CD4-positive, alpha-beta T cell treated with Interleukin-15 for 4 hours (primary cell): ENCODE measurements at places on chromosomes 6 and 20.

- no peak for DNase-seq
These were observed 33.7 kb upstream of the PAQR8 start for GRCh38 chr6:52328303-52328662.

DNA sequence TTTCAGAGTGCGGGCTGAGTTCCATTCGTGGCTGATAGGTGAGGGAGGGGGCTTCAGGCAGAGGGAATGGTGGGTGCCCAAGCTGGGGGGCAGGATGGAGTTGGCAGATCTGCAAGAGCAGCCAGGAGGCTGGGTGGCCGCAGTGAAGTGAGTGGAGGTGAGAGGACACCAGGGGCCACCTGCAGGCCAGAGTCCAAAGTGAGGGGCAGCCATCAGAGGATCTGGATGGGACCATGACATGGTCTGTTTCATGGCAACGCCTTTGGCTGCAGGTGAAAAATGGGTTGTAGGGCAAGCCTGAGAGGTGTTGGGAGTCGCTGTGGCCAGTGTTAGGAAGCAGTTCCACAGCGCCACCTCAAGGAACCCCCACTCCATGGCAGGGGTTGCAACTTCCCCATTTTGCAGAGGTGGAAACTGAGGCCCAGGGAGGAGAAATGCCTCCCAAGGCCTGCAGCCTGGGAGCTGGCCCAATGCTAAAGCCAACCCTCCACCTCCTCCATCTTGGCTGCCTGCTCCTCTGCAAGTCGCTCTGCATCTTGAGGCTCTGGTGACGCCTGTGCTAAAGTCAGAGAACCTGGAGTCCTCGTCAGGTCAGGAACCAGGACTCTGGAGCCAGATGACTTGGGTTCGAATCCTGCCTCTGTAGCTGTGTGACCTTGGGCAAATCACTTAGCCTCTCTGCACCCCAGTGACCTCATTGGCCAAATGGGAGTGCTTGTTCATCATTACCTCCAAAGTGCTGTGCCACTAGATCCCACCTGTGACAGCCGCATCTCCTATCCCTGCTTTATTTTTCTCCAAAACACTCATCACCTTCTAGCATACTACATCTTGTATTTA, 153.8 kb downstream of the CEBPB start:
- DNase-seq, result no peak

DNA sequence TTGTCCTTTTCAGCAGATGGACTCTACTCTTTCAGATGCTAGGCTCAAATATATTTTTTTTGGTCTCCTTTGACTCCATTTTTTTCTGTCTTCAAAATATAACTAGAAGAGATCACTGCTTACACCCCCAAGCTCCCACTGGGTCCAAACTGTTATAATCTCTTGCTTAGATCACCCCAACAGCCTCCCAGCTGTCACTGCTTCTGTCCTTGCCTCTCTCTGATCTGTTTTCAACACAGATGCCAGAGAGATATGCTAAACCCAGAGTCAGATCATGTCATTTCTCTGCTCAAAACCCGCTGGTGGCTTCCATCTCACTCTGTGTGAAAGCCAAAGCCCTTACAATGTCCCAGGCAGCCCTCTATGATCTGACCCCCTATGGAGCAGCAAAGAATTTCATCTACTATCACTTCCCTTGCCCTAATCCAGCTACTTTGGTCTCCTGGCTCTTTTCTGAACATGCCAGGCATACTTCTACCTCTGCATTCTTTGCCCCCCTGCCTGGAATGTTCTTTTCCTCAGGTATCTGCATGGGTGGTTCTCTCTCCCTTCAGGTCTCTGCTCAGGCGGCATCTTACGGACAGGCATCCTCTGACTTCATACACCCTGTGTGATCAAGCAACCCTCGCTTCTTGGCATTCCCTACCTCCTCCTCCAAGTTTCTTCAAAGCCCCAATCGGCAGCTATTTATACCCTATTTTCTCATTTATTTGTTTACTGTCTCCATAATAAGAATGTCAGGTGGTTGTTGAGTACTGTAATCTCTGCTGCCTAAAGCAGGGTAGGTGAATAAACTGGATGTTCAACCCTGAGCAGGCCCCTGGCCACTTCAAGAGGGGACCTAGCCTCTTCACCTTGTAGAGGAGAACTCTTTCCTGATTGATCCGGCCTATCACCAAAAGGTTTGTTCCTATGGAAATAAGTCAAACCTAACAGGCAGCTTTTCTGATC, 43.6 kb upstream of the SLC4A11 start:
- no peak for DNase-seq

DNA sequence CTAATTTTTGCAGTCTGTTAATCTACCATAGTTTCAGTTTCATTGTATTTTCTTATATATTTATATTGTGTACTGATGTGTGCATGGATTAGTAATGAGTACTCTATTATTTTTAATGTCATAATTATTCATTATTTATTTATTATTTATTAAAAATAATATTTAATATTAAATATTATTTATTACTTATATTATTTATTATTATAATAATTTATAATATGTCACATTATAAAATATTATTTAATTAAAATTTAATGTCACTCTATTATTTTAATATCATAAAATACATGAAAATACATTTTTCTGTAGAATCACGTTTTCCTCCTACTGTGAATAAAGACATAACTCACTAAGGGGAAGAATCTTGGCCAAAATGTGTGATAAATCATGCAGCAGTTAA, 30.5 kb downstream of the POM121L2 start:
- DNase-seq, result no peak

DNA sequence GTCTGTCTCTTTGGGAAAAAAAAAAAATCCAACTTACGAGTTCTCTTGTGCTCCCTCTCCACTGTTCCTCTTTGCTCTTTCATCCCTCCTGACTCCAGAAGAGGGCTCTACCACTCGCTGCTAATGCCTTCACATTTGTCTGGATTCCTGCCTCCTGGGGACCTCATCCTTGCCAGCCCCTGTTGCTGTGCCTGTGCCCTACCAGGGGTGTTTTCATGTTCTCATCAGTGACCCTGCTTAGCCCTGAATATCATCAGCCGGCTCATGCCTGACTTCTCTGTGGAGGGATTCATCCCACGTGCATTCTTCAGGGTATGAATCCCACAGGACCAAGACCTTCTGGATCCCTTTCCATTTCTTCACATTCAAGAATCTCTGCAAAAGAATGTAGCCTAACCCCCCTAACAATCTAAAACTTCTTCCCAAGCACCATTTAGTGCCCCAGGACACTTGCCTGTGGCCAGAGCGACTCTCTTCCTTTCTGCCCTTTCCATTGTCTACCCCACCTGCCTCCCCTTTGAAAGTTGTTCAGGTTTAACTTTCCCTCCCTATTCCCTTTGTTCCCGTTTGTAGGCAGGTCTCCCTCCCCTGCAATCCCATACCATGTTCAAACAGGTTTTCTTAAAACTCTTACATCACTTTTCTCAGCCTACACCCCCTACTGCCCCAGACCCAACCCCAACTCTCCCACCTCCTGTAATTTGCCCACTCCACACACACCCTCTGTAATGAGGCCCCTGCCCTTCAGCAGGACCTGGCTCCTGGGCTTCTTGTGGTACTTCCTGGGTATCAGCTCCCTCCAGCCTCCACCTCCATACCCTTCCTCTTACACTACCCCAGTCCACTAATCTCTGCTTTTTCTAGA, 50.2 kb downstream of the RREB1 start:
- DNase-seq, result no peak

DNA sequence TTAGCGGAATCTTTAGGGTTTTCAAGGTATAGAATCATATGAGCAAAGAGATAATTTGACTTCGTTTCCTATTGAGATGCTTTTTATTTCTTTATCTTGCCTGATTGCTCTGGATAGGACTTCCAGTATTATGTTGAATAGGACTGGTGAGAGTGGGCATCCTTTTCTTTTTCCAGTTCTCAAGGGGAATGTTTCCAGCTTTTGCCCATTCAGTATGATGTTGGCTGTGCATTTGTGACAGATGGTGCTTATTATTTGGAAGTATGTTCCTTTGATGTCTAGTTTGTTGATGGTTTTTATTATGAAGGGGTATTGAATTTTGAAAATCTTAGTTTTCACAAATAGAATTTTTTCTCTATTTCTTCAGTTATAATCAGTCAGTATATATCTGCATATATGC, 656.6 kb upstream of the MAP3K7 start:
- DNase-seq, result no peak
